GM23248 (cell line): ENCODE measurements at places on chromosomes 7 and 10. TPM values are rescaled to one million over a fixed set of nuclear protein-coding genes. Genes with fewer than 3 reads are reported as not detected.

- H3K27ac ChIP-seq = no peak overlapping the region
- no peak overlapping the region for H3K4me3 ChIP-seq
- no peaks in the 10 kb centered on the region for H3K36me3 ChIP-seq
- H3K27me3 ChIP-seq = no peaks in the 10 kb centered on the region
- no peak for DNase-seq
- no peaks in the 10 kb centered on the region for H3K4me1 ChIP-seq
These were observed 310.7 kb downstream of the WDR37 start for GRCh38 chr10:1366811-1367425.

- peaks cover 28% of the 10 kb centered on the region for H3K4me1 ChIP-seq
- no peaks in the 10 kb centered on the region for H3K27me3 ChIP-seq
- H3K27ac ChIP-seq = peak overlapping the region; percentile 69
- H3K4me3 ChIP-seq = no peak overlapping the region
These were observed 31.8 kb downstream of the GPRIN2 start for GRCh38 chr10:46524472-46525176.

CNTNAP2 gene
- not detected in 2 replicates for polyA plus RNA-seq

DNA sequence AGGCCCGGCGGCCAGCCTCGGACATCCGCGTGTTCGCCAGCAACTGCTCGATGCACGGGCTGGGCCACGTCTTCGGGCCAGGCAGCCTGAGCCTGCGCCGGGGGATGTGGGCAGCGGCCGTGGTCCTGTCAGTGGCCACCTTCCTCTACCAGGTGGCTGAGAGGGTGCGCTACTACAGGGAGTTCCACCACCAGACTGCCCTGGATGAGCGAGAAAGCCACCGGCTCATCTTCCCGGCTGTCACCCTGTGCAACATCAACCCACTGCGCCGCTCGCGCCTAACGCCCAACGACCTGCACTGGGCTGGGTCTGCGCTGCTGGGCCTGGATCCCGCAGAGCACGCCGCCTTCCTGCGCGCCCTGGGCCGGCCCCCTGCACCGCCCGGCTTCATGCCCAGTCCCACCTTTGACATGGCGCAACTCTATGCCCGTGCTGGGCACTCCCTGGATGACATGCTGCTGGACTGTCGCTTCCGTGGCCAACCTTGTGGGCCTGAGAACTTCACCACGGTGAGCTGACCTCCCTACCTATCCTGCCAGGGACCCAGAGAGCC is 656 bp downstream of the ASIC3 start:
- no peak overlapping the region for H3K27ac ChIP-seq
- DNase-seq = no peak
- H3K4me3 ChIP-seq = no peak overlapping the region
- no peaks in the 10 kb centered on the region for H3K36me3 ChIP-seq

TAS2R3 gene
- not detected in 2 replicates for polyA plus RNA-seq

ANXA8 gene
- 4.0 and 4.5 TPM in 2 replicates for polyA plus RNA-seq

ZNF777 gene
- 2.1 and 2.2 TPM in 2 replicates for polyA plus RNA-seq

TRIM73 gene
- 0.61 and 1.0 TPM in 2 replicates for polyA plus RNA-seq

GRCh38 chr7:87561102-87561501 is 39.6 kb downstream of the ABCB1 start:
- no peak for DNase-seq
- H3K4me1 ChIP-seq = no peaks in the 10 kb centered on the region
- no peak overlapping the region for H3K27ac ChIP-seq
- no peak overlapping the region for H3K4me3 ChIP-seq
- H3K36me3 ChIP-seq = no peaks in the 10 kb centered on the region
